ENCODE measurements at places on chromosomes 2 and 18.

DNA sequence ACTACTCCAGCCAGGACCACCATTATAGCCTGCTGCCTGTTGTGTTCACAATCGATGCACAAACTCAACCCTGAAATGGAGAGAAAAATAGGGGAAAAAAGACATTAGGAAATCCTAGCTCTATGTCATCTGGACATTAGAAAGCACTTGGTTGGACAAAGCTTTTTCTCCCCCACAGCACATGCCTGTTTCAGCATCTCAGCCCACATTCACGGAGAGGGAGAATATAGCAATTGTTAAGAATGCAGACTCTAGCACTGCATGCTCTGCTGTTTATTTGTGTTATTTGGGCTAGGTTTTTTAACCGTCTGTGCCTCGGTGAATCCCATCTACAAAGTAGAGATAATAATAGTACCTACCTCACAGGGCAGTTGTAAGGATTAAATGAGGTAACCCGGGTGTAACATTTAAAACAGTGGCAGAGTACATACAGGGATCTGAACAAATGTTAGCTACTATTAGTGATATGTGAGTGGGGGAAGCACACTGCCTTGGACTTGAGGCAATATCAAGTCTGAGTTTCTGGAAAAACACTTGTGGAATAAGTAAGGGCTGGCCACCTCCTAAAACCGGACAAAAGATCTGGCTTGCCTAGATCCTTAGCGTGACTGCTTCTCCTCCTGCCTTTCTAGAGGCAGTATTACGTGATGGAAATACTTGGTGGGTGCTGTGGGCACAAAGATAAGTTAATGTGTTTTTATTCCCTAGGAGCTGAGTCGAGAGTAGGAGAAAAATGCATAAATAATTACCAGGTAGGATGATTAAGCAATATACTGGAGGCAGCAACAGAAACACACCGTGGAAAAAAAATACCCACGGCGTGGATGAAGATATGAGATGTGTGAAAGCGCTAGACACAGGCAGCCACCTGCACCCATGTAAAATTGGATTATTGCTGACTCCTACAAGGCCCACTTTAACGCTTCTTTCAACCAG is 1.0 kb upstream of the PPP1CB start:
- no peak for DNase-seq

- DNase-seq = no peak
Measured at GRCh38 chr2:137449454-137449853, 514.8 kb upstream of the HNMT start.

DNA sequence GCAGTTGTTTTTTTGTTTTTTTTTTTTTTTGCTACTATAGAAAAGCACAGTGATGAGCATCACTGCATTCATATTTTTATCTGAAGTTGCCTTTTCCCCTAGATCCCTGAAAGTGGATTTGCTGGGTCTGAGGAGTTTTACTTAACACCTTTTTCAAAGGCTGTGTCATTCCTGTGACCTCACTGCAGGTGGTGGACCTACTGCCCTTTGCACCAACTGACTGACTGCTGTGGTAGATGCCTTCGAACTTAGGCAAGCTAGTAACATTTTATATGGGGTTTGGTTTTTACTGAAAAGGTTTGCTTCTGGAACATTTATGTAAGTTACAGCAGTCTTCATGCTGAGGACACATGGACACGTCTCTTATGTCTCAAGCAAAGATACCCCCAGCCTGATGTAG is 36.2 kb downstream of the SPTBN1 start:
- DNase-seq = no peak

GRCh38 chr18:41864216-41864615 is 90.8 kb upstream of the PIK3C3 start:
- peak; percentile 94 for DNase-seq

GRCh38 chr2:138491495-138491862 is 10.1 kb upstream of the SPOPL start:
- no peak for DNase-seq

GRCh38 chr18:14074187-14074586 is 58.0 kb downstream of the ZNF519 start:
- peak; percentile 34 for DNase-seq

- DNase-seq = no peak
Measured at GRCh38 chr2:9613291-9613690, 17.5 kb downstream of the YWHAQ start.

DNA sequence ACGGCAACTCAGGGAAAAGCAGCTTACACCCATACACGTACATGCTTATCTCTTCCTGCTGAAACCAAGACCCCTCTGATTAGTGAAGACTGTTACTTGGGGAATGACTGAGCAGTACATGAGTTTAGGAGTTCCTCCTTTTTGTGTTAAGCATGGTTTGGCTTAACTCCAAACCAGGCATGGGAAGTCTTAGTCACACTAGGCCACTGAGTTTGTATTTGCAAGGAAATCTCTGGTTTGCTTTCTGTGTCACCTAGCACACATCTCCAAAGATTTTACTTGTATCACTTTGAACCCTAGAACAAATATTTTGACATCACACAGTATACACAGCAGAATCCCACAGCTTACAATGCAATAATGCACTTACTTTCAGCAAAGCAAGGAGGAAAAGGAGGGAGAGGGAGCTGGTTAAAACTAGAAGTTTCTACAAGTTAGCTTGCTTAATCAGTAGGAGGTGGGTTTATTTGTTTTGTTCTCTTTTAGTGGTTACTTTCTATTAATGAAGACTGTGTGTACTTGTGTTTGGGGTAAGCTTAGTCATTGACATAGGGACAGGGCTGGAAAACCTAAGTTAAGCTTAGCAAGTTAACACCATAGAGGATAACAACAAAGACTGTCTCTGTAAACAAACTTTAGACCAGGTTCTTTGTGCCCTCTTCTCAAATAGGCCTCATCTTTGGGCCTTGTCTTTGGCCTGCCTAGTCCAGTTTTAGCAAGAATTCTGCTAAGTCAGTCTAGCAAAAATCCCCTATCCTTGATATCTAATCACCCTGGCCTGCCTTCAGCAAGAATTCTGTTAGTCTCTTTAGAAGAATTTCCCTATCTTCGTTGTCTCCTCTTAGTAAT is 219.4 kb downstream of the MREG start:
- no peak for DNase-seq

- DNase-seq = no peak
Measured at GRCh38 chr2:143140864-143141661, 11.8 kb downstream of the ARHGAP15 start.

DNA sequence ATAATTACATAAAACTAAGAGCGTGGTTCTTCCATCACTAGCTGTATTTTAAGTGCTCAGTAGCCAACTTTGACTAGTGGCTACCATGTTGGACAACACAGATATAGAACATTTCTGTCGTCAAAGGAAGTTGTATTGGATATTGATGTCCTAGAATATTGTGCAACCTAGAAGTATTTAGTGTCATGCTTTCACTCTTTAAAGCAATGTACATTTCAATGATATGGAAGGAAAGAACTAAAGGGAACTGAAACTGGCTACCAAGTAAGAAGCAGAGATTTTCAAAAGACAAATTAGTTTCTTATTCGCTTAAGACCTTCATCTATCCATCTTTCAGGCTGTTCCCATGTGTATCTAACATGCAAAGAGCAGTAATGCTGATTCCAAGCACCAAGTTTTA is 85.4 kb upstream of the EML6 start:
- no peak for DNase-seq

DNA sequence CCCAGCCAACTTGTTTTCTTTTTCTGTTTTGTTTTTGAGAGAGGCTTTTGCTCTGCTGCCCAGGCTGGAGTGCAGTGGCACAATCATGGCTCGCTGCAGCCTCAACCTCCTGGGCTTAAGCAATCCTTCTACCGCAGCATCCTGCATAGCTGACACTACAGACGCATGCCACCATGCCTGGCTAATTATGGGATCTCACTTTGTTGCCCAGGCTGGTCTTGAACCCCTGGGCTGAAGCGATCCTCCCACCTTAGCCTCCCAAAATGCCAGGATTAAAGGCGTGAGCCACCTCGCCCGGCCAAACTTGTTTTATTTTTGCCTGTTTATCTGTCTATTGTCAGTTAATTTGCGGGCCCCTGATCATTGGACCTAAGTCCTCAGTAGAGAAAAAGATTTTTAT is 61.6 kb upstream of the MSH6 start:
- peak; percentile 15 for DNase-seq

GRCh38 chr18:2111456-2111855 is 459.8 kb downstream of the METTL4 start:
- DNase-seq = no peak

- DNase-seq = no peak
Measured at GRCh38 chr2:230661072-230661957, 51.3 kb upstream of the CAB39 start.

DNA sequence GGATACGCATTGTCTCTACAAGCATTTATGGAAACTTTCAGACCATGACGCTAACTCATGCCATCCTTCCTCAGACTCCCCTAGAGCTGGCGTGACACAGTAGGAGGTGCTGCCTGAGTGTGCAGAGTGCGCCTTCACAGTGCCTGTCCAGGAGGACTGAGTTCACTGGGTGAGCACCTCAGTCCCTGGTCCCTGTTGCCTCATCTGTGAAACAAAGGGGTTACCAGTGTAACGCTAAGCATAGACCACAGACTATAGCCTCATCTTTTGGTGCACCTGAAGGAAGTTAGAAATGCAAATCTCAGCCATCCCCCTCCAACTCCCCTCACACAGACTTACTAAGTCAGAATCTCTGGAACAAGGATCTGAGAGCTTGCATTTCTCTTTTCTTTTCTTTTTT is 142.8 kb downstream of the TMEM17 start:
- DNase-seq = no peak

DNA sequence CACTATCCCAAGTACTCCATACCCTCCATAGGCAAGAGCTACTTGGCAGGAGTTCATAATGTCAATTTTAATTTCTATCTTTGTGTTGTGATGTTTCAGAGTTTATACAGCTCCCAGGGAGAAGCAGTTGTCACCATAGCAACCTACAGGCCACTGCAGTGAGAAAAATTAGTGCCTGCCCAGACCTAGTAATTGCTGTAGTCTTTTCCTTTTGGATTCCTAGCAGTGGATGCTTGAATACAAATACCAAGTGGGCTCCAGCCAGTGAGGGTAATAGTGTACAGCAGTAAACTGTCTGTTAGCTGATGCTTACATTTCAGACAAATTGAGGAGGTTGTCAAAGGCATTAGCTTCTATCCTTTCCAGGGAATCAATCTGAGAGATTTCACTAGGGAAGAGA is 26.7 kb downstream of the LHCGR start:
- DNase-seq = no peak
